ENCODE measurements at places on chromosomes 11 and 22.

GRCh38 chr11:128919216-128919615, 23.5 kb downstream of the TP53AIP1 start:
- no peak for DNase-seq

DNA sequence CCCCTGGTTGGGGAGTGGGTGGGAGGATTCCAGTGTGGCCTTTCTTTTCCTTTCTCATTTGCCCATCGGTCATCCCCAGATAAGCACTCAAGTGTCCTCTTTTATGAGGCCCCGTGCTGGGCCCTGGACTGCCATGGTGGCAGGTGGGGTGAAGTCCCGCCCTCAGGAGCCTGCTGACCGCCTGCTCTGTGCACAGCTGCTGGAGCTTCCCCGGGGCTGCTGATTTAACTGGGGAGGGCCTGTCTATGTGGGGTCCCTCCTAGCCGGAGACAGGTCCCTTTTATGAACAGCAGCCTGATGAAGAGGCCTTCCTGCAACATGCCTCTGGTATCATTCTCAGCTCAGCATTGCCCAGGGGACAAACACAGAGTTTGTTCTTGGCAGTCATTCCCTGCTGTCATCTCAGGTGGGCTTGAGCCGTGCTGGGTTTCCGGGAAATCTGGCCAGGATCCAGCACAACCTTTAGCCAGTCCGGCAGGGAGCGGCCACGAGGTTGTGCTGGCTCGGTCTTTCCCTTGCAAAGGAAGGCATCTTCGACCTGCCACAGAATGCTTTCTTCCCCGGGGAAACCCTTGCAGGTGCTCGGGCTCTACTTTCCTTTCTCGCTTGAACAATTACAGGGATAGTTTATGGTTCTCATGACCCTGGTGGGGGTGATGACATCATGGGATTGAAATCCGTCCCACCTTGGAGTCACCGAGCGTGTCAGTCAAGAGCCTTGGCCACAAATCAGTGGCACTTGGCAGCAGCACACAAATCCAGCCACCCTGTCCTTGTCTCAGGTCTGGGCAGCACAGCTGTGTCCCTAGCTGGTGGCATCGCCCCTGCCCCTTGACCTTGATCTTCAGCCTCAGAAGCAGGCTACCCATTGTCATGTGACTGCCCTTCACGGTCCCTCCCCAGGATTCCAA, 20.1 kb downstream of the ST14 start:
- no peak for DNase-seq

DNA sequence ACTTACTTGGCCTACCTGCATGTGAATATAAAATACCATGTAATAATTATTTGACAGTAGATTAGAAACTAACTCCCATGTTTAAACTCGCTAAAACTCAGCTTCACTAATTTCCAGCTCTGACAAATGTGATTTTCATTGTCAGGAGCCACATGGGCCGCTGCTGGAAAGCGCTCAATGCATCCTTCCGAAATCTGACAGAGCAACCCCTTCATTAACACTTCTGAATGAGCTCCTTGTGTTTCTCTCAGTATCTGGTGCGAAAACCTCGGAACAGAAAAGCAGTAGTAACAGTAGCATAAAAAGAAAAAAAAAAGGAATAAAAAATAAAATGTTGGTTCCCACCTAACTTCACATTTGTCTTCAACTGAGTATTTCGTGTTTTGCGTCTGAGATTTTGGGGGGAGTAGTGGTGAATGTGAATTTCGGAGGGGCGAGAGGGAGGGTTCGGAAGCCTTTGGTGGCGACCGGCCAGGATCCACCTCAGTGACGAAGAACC, 710 bp downstream of the MTCH2 start:
- no peak for DNase-seq

DNA sequence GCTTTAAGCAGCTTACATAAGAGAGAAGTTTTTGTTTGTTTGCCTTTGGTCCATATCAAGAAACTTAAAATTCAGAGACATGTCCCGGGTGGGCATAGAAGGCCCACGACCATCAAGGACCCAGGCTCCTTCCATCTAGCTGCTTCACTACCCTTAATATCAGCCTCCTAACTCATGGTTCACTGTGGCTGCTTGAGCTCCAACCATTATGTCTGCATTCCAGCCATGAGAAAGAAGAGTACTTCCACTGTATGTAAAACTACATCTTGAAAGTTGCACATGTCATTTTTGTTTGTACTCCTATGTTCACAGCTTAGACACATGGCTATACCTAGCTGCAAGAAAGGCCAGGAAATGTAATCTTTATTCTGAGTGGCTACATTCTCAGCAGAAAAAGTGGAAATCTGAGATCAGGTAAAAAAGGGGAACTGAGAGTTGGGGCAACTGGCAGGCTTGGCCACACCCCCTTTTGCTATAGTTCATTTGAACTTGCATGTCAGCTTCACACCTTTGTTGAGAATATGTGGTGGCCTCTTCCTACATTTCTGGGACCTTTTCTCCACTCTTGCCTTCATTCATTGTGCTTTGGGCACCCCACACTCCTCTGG, 81.3 kb upstream of the TP53I11 start:
- no peak for DNase-seq

GRCh38 chr11:108536783-108537182, 38.6 kb upstream of the POGLUT3 start:
- DNase-seq: no peak

- DNase-seq: no peak
Measured at GRCh38 chr11:10778217-10778970, 27.3 kb downstream of the CTR9 start.

GRCh38 chr22:23261900-23262450, 81.7 kb downstream of the BCR start:
- no peak for DNase-seq

DNA sequence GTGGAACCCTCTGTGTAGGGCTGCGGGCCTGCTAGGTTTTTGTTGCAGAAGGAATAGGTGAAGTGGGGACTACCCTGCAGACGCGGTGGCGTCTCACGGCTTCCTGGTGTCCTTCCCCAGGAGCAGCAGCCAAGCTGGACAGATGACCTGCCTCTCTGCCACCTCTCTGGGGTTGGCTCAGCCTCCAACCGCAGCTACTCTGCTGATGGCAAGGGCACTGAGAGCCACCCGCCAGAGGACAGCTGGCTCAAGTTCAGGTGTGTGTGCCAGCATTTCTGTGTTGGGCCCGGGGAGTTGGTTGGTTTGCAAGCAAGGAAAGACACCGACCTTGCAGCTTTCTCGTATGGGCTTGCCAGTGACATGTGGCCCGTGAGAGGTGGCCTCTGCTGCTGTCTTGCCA, 15.3 kb downstream of the TAB1 start:
- DNase-seq: no peak

DNA sequence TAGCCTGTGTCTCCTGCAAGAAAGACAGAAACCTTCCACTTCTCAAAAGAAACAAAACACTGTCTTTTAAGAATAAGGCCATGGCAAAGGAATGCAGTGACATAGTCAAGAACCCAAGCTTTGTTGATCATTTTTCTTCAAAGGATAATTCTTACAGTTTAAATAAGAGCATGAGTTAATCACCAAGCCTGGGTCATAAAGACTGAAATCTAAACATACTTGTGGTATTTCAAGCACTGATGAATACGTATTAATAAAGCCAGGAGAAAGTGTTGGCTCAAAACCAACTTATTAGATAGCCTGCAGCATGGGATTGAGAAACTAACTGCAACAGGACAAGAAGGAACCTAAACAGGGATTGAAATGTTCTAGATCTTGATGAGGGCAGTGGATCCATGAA, 143.3 kb upstream of the MTNR1B start:
- no peak for DNase-seq

All from effector memory CD4-positive, alpha-beta T cell (primary cell).